ENCODE measurements at places on chromosomes 2 and 18.

DNA sequence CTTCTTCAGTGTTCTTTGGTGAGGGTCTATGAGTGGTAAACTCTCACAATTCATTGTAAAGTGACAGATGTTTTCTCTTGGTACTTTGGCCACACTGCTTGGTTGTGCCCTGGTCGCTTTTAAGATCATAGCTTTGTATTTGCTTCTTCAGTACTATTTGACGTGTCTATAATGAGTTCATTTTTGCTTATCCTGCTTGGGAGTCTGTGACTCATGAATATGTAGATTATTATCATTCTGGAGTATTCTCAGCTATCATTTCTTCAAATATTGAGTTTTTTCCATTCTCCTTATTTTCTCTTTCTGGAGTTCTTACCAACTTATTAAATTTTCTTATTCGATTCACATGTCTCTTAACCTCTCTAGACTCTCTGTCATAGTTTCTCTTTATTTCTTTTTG is 73.0 kb upstream of the HS6ST1 start:
- DNase-seq = no peak

DNA sequence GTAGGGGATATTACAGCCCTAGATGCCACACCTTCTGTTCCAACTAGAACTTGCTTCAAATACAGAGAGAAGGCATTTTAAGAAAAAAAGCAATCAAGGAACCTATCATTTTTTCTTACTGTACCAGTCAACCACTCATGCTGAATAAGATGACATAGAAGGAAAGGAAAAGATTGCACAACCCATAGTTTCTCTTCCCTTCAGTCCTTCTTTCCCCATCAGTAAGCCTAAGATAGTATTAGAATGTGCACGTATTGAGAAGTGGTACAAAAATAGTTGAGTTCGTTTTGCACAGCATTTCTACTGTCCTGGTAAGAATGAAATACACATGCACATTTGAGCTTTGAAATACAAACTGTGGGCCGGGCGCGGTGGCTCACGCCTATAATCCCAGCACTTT is 27.0 kb upstream of the HK2 start:
- DNase-seq = no peak

DNA sequence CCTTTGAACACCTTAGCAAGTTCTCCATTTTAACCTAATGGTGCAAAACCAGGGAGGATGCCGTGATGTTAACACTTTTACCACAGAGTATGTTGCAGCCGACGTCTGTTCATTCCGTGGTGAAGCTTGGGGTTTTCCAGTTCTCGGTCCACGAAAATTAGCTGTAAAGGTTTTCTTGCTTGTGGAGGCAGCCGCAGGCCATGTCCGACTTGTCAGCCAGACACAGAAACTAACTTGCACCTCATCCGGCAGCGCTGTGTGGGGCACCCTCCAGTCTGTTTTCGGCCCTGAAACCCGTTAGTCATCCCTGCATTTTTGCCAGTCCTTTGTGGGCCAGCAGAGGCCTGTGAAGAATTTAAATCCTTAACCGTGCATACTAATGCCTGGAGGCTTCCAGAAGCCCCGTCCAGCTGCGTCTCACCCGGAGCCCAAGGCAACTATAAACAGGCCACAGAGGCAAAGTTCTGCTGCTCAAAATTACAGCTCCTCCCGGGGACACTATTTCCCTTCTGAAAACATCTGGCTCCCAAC is 70.6 kb downstream of the SH3YL1 start:
- no peak for DNase-seq

DNA sequence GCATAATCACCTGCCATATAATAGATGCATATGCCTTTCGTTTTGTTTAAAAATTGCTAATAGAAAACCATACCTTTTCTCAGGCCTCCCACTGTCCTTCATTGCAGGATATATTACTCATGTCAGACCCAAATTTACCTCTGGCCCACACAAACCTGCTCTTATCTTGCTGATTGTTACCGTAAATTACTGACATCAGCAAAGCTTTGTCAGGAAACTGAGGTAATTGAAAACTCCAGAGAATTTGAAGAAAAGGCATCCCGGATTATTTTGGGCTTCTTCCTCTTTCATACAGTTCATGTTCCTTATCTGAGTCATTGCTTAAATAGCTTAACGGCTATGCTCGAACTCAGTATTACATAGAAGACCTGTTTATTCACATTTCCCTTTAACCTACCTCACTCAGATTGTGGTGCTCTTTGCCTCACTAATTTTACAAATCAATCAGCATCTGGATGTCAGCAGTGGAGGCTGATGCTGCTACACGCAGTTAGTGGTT is 145.7 kb downstream of the ZEB2 start:
- DNase-seq = peak; percentile 5

GRCh38 chr2:12043131-12043530 is 296.7 kb downstream of the LPIN1 start:
- no peak for DNase-seq

GRCh38 chr2:172921532-172922236 is 154.0 kb upstream of the MAP3K20 start:
- DNase-seq = no peak
